Neuronal stem cell (in vitro differentiated cells): ENCODE measurements at places on chromosomes 11 and 22.

GRCh38 chr11:86790195-86790725 is 10.1 kb upstream of the PRSS23 start:
- DNase-seq = no peak

GRCh38 chr11:132876239-132876638 is 656.1 kb downstream of the OPCML start:
- DNase-seq = no peak

- DNase-seq = no peak
These were observed 10.8 kb upstream of the PDGFB start for GRCh38 chr22:39255449-39256185.

- DNase-seq = no peak
These were observed 22.6 kb downstream of the OVOL1 start for GRCh38 chr11:65809496-65809895.

DNA sequence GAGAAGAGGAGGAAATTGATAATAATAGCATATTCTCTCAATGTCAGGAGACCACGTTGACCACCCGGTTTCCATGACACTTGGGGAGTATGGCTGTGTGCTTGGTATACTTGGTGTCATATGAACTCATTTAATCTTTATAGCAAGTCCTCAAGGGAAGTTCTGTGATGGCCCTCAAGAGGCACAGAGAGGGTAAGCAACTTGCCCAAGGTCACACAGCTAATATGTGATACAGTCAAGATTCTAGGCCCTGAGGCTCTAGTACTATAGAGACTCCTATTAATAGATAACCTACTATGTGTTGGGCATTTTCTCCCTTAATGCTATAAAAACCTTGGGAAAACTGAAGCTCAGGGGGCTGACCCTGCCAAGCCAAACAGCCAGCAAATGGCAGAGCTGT is 10.6 kb upstream of the CACNG2 start:
- no peak for DNase-seq

- DNase-seq = no peak
These were observed 97.6 kb downstream of the SLC36A4 start for GRCh38 chr11:93100211-93100610.
